ENCODE measurements at places on chromosomes 2 and 18. TPM values are rescaled to one million over a fixed set of nuclear protein-coding genes. Genes with fewer than 3 reads are reported as not detected.
A peak's percentile ranks its signal among the peaks of the same experiment; 100 is the strongest.

DNA sequence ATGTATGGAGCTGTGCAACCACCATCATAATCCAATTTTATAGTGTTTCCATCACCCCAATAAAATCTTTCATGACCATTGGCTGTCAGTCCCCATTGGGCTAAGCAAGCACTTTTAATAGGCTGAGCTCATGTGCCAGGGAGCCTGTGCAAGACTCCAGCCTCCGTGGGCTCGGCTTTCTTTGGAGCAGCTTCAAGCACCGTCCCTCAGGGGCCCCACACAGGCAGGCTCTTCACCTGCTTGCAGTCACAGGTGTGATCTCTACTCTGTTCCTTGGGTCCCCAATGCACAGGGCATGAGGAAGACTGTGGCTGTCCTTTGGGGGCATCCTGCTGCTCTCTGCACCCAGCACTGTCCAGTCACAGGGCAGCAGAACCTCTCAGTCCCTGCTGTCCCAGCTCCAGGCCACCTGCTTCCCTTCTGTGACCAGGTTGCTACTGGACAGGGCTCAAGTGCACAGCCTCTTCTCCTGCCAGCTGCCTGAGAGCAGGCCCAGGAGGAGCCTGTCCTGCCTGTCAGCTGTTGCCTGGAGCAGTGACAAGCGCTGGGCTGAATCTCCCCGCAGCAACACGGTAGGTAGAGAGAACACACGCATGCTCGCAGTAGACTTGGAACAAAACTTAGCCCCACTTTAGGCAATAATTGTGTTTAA, 40.7 kb upstream of the TMEM131 start:
- no peak for DNase-seq
- no peaks in the 10 kb centered on the region for H3K36me3 ChIP-seq
- no peak overlapping the region for H3K27ac ChIP-seq
- no peak overlapping the region for H3K4me3 ChIP-seq
- H3K4me1 ChIP-seq, result no peaks in the 10 kb centered on the region
- H3K27me3 ChIP-seq, result peaks cover 4% of the 10 kb centered on the region

Gene EMILIN1
- 0.51 TPM for total RNA-seq

Gene MYO5B
- 0.02 TPM for total RNA-seq

DNA sequence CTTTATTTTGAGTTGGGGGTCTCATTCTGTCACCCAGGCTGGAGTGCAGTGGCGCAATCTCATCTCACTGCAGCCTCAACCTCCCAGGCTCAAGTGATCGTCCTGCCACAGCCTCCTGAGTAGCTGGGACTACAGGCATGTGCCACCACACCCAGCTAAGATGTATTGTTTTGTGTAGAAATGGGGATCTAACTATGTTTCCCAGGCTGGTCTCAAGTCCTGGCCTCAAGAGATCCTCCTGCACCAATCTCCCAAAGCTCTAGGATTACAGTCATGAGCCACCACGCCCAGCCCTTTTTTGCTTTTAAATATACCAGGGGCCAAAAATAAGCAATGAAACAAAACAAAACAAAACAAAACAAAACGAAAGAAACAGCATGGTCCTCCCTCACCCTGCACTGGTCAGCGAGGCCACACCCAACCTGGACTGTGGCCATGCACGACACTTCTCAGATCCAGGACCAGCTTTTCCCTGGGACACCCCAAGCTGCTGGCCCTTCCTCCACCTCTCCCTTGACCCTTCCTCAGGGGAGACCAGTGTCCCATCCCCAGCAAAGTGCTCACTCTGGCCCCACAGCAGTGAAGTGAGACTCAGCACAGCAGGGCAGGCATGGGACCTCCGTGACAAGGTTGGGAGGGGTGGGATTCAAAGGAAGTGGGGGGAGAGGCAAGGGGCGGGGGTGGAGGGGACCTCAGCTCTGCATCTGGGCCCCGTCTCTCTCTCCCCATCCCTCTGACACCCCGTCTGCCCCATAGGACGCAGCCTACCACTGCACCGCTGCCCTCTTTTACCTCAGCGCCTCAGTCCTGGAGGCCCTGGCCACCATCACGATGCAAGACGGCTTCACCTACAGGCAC, 23.5 kb downstream of the MAL start:
- peaks cover 16% of the 10 kb centered on the region for H3K36me3 ChIP-seq
- DNase-seq, result no peak
- H3K27me3 ChIP-seq, result no peaks in the 10 kb centered on the region
- H3K27ac ChIP-seq, result peak overlapping the region; percentile 28

GRCh38 chr2:105301646-105302045, 27.9 kb downstream of the TGFBRAP1 start:
- no peak overlapping the region for H3K4me3 ChIP-seq
- peaks cover 27% of the 10 kb centered on the region for H3K36me3 ChIP-seq
- no peak overlapping the region for H3K27ac ChIP-seq
- H3K27me3 ChIP-seq, result no peaks in the 10 kb centered on the region

GRCh38 chr18:551404-552061, 28.6 kb upstream of the CETN1 start:
- H3K4me3 ChIP-seq, result no peak overlapping the region
- H3K27ac ChIP-seq, result no peak overlapping the region

DNA sequence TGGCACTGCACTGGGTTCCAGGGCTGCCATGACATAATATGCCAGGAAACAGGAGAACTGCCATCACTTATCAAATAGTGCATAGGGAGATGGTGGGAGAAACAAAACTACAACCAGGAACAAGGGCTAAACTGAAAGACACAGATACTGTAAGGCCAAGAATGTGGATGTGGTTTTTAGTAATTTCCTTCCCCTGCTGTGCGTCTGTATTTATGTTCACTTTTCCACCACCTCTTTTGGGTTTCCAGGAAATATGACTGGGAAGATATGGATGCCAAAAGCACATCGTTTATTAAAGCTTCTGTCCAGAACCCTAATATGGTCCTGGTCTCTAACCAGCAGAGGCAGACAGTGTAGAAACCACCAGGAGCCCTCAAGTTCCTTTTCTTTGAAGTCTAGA, 759.7 kb upstream of the FANCL start:
- no peaks in the 10 kb centered on the region for H3K4me1 ChIP-seq
- H3K36me3 ChIP-seq, result no peaks in the 10 kb centered on the region
- DNase-seq, result no peak
- H3K4me3 ChIP-seq, result no peak overlapping the region

GRCh38 chr2:203886661-203887151, 19.1 kb downstream of the CTLA4 start:
- H3K4me3 ChIP-seq, result no peak overlapping the region
- no peaks in the 10 kb centered on the region for H3K36me3 ChIP-seq
- H3K4me1 ChIP-seq, result peaks cover 81% of the 10 kb centered on the region
- peak; percentile 81 for DNase-seq

DNA sequence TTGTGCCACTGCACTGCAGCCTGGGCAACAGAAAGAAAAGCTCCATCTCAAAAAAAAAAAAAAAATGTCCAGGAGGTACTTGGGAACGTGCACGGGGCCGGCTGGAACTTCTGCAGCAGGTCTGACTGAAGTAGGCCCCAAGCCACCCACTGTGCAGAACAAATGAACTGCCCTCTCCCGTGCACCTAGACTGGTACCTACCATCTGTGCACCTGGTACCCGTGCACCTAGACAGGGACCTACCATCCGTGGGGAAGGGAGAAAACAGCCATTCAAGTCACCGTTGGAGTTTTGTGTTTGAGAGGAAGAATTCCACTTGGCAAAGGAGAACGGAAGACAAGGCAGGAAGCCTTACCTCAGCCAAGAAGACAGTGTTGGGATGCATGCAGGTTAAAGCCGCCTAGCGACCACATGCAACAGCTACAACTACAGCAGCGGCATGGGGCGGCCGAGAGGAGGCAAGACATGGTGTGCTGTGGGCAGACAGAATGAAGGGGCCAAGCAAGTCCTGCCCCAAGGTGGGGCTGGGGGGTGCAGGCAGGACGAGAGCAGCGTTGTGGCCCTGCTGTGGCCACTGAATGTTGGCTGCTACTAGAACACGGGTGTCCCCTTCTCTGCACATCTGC, 16.1 kb downstream of the ST3GAL5 start:
- DNase-seq, result no peak
- peaks cover 1% of the 10 kb centered on the region for H3K36me3 ChIP-seq
- H3K27ac ChIP-seq, result no peak overlapping the region
- no peaks in the 10 kb centered on the region for H3K27me3 ChIP-seq

DNA sequence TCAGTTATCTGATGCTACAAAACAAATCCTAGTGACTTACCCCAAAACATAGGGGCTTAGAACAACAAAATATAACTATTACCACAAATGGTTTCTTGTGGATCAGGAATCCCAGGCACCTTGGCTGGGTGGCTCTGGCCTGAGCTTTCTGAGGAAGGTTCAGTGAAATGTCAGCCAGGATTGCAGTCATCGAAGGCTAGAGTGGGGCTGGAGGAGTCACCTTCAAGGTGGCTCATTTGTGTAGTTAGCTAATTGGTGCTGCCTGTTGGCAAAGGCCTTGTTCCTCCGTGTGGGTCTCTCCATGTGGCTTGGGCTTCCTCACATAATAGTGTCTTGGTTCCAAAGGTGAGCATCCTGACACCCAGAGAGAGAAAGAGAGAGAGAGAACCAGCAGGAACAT, 57.4 kb downstream of the COPS8 start:
- no peak overlapping the region for H3K4me3 ChIP-seq
- peaks cover 14% of the 10 kb centered on the region for H3K36me3 ChIP-seq
- DNase-seq, result no peak
- H3K27ac ChIP-seq, result no peak overlapping the region
- H3K27me3 ChIP-seq, result no peaks in the 10 kb centered on the region
- H3K4me1 ChIP-seq, result no peaks in the 10 kb centered on the region

All from activated CD4-positive, alpha-beta memory T cell treated with anti-CD3 and anti-CD28 coated beads for 36 hours (primary cell).